ENCODE measurements at places on chromosomes 5 and 9.

DNA sequence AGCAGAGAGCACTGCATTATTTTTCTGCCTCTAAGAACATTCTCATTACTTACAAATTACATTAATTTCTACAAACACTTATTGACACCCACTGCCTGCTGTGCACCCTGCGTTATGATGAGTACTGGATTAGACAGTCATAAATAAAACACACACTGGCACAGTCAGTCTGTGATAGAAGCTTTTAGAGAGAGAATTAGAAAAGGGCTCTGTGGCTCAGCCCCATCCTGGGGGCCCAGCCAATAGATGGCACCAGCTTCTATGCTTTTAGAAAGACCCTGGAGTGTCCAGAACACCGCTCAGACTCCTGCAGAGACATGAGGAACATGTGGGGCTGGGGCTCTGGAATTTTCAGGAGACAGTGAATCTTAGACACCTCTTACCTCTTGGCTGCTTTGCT is 61.0 kb upstream of the RAPGEF1 start:
- no peak for DNase-seq

GRCh38 chr9:134526584-134527477 is 114.8 kb upstream of the COL5A1 start:
- DNase-seq = no peak

- no peak for DNase-seq
Observed at GRCh38 chr5:150531686-150532085, 23.8 kb downstream of the NDST1 start.

DNA sequence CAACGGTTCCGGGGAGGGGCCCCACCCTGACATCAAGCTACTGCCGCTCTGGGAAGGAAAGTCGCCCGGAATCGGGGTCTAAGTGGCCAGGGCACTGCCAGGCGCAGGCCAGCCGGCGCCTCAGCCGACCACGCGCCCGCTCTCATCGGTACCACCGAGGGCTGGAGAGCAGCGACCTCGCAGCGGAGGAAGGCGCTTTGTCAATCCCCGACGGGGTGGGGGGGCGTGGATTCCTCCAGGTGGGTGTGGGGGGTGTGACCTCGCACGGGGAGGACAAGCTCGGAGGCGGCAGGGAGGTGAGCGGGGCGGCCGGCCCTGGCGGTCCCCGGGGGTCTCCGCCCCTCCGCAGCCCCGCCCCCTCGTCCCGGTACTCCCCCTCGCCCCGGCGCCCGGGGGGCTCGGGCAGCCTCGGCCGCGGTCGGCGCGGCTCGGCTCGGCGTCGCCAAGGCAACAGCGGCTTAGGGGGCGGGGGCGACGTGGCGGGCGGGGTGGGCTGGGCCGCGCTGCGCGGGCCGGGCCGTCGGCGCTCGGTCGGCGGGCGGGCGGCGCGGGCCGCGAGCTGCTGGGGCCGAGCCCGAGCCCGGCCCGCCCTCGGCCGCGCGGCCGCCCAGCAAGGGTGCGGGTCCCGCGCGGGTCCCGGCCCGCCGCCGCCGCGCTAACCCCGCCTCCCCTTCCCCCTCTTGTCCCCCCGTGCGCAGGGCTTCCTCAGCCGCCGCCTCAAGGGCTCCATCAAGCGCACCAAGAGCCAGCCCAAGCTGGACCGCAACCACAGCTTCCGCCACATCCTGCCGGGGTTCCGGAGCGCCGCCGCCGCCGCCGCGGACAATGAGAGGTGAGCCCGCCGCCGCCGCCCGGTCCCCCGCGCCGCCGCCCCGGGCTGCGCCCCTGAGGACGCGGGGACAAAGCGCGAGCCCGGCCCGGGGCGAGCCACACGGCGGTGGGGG is 47.5 kb downstream of the DAB2IP start:
- DNase-seq = peak; percentile 50

DNA sequence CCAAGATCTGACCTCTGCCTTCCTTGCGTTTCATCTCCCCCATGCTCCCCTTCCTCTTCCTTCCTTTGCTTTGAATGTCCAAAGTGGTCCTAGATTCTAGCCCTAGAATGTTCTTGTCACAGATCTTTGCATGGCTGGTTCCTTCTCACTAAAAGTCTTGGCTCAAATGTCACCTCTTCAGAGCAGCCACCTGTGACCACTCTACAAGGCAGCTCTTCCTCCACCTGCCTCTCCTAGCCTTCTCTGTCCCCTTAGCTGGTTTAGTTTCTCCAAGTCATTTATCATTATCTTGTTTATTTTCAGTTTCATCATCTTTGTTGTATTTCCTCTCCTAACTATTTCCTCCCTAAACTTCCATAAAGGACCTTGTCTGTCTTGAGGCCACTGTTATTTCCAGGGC is 7.1 kb upstream of the OCLN start:
- no peak for DNase-seq

GRCh38 chr5:168865968-168866367 is 286.8 kb upstream of the PANK3 start:
- DNase-seq = no peak

- DNase-seq = no peak
Observed at GRCh38 chr9:129284607-129285291, 106.7 kb upstream of the IER5L start.

- peak; percentile 37 for DNase-seq
Observed at GRCh38 chr5:157471709-157472108, 11.7 kb downstream of the NIPAL4 start.

- no peak for DNase-seq
Observed at GRCh38 chr5:127571314-127572131, 54.1 kb downstream of the PRRC1 start.

DNA sequence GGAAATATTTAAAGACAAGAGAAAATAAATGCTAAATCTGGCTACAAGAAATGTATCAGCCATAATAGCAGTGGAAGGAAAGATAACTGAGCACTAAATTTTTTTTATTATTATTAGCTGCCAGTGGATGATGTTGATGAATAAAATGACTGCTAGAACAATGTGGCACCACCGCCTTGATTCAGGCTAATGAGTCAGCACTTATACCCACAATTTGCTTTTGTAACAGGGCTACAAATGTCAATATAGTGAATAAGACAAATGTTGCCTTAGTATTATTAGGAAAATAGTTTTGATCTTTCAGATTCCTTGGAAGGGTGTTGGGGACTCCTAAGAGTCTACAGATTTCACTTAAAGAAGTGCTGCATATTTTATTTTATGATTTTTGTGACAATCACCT is 555.2 kb upstream of the GRAMD2B start:
- DNase-seq = peak; percentile 76

GRCh38 chr5:165227515-165227914 is 1722.1 kb downstream of the MAT2B start:
- DNase-seq = peak; percentile 39

- peak; percentile 86 for DNase-seq
Observed at GRCh38 chr5:135456238-135457099, 4.3 kb upstream of the TIFAB start.

DNA sequence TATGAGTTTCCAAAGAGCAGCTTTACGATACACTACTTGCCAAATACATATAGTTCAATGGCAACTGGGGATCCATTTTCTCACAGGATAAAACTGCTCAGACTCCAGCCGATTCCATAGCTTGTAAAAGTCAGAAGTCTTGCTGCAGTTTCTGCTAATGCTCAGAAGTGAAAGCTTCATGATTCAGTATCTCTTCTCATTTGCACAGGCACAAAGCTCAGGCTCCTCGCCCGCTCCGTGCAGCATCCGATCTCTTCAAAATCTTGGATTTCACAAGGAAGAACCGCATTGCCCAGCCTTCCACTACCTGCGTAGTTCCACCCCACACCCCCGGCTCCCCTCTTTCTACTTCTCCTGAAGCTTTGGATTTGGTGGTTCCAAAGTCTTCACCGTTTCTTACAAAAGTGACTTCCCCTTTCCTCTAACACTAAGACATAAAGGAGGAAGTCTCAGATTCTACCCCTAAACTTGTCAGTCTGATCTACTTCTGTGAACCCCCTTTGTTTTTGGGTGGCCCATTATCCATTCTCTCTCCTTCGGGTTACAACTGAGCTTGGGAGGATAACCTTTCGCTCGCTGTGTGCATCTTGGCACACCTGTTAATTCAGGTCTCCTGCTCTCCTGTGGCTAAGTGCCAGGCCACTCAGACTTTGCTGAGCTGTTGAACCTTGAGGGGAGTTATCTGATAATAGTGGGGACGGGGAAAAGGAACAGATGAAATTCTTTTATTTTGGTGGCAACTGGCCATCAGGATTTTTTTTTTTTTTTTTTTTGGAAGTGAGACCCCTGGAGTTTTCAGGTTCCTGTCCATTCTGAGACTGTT is 194.1 kb downstream of the GNA14 start:
- DNase-seq = no peak

DNA sequence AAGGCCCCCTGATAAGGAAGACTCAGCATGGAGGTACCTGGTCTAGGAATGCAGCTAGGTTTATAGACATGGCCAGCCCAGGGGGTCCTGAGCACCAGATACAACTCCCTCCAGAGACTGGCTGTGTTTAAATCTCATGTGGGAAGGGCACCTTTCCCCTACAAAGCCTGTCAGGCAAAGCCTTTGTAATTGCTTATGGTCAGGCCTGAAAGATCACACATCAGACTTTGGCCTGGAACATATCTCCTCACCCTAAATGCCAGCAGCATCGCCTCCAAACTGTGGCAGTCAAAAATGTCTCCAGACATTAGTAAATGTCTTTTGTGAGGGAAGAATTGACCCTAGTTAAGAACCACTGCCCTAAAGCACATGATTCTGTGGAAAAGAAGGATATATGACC is 51.6 kb upstream of the MACIR start:
- DNase-seq = no peak

DNA sequence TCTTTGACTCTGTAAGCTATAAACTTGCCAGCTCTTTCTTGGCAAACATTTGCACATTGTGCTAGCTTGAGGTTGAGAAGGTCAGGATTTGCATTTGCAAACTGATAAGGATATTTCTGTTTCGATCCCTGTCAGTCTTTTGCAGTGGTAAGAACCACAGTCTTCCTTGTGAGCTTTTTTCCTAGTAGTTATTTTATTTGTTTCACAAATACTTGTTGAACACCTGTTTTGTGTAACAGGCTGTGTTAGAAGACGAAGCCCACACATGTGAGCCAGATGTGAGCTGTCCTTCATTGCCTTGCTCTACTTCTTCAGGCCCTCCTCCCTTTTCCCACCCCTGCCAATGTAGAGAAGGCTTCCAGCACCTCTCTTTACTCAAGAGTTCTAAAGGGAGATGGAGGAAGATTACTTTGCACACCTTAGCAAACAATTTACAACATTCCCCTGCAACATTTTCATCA is 327.0 kb upstream of the KLF4 start:
- no peak for DNase-seq

GRCh38 chr9:79719989-79720388 is 148.2 kb downstream of the TLE4 start:
- no peak for DNase-seq

- no peak for DNase-seq
Observed at GRCh38 chr9:114034196-114034595, 43.9 kb downstream of the AMBP start.

Data from epithelial cell of esophagus (primary cell).